HFFc6 (cell line): ENCODE measurements at places on chromosomes 3 and 15. TPM values are rescaled to one million over a fixed set of nuclear protein-coding genes. Genes with fewer than 3 reads are reported as not detected.

DNA sequence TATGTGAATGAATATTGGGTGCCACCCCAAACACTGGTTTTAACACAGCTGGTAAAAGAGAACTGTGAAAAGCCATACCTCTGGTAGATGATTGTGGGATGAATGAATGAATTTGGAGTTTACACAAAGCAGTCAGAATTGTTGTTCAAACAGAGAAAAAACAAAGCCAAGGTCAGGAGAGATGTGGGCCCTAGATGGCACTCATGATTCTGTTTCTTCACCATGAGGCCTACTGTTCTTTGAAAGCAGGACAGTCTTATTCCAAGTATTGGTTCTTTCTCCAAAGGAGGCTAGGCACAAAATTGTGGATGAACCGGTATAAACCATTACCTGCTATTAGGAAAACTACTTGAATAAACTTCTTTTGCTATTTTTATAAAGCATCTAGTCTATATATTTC is 97.6 kb downstream of the SAMMSON start:
- DNase-seq = no peak

DNA sequence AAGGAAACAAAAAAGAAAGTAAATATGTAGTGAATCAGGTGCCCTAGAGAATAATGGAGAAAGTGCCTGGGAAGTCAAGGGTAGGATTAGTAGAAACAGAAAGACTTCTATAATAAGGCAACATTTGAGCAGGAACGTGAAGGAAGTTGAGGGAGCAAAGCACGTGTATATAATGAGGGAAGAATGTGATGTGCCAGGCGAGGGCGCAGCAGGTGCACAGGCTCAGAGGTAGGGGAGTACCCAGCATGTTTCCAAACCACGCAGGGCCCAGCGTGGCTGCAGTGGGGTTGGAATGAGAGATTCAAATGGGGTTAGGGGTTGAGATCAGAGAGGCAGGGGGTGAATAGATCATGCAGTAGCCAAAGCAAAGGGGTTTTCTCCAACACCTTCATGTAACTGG is 91.9 kb upstream of the VGLL4 start:
- no peak for DNase-seq

DNA sequence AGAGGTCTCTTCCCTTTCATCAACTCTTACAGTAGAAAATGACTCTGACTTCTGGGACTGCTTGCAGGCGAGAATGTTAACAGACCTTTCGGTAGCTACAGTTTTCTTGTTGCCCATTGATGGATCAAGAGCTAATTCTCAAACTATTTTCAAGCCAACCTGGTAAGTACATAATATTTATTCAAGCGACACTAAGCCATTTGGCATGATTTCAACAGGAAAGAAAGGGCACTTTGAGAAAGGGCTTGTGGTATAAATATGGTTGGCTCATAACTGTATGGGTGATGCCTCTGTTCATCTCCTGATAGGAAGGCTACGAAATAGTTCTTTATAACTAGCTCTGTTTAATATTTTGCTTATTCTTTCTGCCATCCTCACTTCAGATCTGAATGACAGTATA is 196.2 kb upstream of the CNTN4 start:
- no peak for DNase-seq

GRCh38 chr15:75891895-75892294 is 11.8 kb upstream of the FBXO22 start:
- peak; percentile 81 for DNase-seq

The PYGO1 gene
- total RNA-seq = 9.0 to 10.9 TPM (median 10.1 TPM) in 3 replicates

The SAXO2 gene
- total RNA-seq = 1.1 to 2.1 TPM (median 1.3 TPM) in 3 replicates

The ZNF860 gene
- 0.09 to 0.54 TPM (median 0.18 TPM) in 3 replicates for total RNA-seq
